ENCODE measurements at places on chromosomes 3 and 15.

- DNase-seq: no peak
Measured at GRCh38 chr3:13544951-13545651, 3.8 kb upstream of the FBLN2 start.

DNA sequence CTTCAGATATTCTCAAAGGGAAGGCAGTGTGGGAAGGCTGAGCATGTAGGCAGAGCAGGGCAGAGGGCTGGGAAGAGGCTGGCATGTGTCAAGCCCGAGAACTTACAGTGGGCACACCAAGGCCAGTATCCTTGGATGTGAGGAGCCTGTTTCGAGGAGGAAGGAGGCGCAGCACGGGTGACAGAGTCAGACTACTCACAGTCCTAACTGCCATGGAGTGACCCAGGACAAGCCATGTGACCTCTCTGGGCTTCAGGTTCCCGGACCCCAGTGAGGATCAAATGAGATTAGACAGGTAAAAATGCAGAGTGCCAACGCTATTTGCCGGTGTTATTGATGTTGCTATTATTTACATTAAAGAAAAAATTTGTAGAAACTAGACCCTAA lies 65.3 kb downstream of the NSMCE3 start:
- DNase-seq: no peak

GRCh38 chr3:138203938-138204337 lies 16.8 kb downstream of the ARMC8 start:
- DNase-seq: no peak

DNA sequence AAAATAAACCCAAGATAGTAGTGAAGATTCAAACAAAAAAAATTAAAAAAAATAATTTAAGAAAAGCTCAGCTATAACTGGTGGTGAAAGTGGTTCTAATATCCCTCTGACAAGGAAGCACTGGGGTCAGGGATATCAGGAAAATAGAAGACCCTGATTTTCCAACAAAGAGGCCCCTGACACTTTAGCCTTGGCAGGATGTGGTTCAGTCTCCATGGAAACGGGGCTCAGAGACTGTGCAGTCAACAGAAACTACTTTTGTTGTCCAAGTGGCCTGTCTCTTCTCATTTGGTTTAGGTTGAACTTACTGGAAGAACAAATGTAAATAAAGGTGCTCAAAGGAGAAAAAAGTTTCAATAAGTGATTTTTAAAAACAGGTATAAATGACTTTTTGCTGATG lies 27.2 kb downstream of the INTS14 start:
- peak; percentile 53 for DNase-seq

- no peak for DNase-seq
Measured at GRCh38 chr15:46543626-46544025, 908.8 kb downstream of the SQOR start.

DNA sequence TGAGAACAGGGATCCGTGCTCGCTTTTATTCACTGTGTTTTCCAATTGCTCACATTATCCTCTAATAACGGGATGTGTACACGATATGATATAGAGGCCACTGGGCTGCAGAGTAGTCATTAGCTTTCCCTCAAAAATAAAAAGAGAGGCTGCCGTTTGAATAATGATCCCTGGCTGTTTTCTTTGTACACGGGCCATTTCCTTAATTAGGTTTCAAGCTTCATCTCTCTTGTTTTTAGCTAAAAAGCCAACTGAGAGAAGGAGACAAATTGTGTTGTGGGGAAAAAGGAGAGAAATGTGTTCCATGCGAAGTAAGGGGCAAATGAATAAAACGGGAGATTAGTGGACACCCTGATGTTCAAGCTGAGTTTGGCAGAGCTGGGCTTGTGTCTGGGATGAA lies 174.2 kb downstream of the CACNA2D3 start:
- no peak for DNase-seq

GRCh38 chr3:43996379-43997301 lies 245.0 kb upstream of the TOPAZ1 start:
- DNase-seq: peak; percentile 21

DNA sequence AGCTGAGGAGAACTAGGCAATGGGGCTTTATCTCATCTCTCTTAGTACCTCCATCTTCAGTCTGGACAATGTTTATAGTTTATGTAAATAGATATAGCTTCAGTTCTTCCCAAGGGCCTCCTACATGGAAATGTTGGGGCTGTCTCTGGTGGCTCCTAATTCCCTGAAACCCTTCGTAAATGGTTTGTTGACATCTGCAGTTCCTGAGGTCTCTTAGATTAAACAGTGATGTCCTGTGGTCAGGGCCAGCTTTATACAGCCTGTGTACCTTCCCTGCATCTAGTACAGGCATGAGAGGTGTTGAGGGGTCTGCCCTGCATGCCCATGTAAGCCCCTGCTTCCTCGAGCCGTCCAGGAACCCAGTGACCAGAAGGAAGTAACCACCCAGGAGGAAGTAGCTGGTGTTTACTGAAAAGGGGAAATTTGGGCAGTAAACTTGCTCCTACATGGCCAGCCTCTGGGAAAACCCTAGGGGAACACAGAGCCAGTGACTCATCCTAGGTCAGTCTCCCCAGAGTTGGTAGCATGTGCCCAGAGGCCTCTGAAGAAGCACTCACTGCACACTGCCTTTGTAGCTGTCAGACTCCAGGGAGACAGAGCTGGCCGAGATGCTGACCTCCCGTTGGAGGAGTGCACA lies 4.7 kb upstream of the TBC1D2B start:
- no peak for DNase-seq

DNA sequence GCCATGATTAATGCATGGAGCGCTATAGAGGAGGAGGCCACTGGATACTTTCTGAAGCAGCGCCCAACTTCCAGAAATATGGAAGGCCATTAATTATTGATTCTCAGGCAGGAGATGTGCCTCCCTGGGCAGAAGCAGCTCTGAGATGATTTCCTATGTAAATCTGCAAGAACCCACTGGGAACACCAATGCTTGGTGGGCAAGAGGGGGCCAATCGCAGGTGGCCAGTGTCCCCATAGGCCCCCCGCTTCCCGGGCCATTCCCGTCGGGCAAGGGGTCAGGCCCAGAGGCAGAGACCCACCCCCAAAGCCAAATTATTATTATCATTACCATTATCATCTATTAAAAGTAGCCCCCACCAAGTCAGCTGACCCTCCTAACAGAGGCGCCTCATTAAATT lies 288.0 kb upstream of the TLE3 start:
- no peak for DNase-seq

DNA sequence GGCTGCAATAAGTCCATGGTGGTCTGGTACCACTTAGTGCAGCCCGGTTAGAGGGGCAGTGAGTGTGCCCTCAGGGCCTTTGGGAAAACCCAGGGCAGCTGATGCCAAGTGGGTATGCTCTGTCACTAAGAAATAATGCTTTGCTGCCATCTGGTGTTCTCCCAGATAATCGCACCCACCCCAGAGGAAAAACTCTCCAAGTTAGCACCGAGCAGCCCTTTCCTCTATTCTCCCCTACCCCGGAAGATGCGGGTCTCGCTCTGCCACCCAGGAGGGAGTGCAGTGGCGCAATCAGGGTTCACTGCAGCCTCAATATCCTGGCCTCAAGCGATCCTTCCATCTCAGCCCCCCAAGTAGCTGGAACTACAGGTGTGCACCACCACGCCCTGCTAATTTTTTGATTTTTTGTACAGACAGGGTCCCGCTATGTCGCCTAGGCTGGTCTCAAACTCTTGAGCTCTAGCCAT lies 21.3 kb upstream of the DAPK2 start:
- DNase-seq: peak; percentile 88

GRCh38 chr3:117941756-117942155 lies 1092.9 kb downstream of the IGSF11 start:
- no peak for DNase-seq

DNA sequence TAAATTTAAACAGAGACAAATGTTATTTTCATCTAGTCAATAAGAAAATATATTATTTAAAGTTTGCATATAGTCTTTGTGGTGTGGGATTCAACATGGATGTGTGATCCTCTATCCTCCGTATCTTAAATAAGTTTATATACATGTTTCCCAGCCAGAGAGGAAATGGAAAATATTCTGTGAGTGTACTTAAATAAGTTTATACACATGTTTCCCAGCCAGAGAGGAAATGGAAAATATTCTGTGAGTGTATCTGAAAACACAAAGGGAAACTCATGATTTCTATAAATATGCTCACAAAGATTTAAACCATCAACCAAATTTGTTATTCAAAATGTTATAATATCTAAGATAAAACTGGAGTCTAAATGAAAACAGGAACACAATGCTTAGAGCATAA lies 110.0 kb upstream of the MELTF start:
- DNase-seq: no peak

- DNase-seq: no peak
Measured at GRCh38 chr3:135756106-135756668, 209.3 kb upstream of the PPP2R3A start.

- no peak for DNase-seq
Measured at GRCh38 chr15:25092661-25093060, 137.9 kb downstream of the SNRPN start.

- peak; percentile 96 for DNase-seq
Measured at GRCh38 chr15:51652084-51652668, 29.1 kb upstream of the SCG3 start.

DNA sequence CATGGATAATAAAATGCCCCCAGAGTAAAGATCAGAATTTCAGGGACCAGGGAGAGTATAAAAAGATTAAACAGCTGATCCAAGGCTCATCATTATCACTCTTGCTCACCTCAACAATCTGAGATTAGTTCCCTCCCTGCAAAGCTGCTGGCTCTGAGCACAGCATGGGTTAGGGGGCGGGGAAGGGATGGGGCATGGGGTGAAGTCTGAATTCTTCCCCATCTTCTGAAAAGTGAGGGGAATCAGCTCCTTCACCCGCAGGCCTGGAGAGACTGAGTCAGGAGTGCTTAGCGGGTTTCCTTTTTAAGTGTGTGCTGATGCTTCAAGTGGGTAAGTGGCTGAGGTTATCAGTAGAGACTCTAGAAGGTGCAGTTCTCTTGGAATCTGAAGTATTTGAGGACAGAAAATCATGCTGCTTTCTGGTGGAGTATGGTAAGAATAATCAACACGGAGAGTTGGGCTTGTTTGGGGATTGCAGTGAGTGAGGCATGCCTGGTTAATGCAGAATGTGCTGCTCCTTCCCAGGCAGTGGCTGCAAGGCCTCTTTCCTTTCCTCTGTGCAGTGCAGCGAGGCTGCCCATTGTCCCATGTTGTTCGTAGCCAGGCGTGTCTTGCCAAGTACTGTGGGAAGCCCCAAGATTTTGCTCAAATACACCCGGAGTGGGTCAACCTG lies 59.2 kb upstream of the TRAK1 start:
- no peak for DNase-seq

DNA sequence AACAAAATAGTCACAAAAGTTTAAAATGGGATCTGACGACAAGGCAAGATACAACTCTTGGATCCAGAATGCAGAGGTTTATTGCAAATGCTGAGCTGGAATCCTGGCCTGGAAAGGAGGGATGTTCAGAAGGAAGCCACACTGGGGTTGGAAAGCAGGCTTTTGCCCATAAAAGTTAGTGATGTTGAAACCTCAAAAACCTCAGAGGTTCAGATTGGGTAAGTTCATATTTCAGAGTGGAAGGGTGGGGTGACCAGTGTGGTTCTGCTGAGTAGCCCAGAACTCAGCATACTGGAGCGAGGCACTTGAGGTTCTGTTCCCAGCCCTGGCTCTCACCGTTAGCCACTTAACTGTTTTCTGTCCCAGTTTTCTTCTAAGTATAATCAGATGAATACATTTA lies 114.0 kb upstream of the OSTN start:
- no peak for DNase-seq

GRCh38 chr15:60639502-60639901 lies 160.6 kb upstream of the ICE2 start:
- no peak for DNase-seq

- no peak for DNase-seq
Measured at GRCh38 chr15:67116742-67117141, 51.3 kb downstream of the SMAD3 start.

DNA sequence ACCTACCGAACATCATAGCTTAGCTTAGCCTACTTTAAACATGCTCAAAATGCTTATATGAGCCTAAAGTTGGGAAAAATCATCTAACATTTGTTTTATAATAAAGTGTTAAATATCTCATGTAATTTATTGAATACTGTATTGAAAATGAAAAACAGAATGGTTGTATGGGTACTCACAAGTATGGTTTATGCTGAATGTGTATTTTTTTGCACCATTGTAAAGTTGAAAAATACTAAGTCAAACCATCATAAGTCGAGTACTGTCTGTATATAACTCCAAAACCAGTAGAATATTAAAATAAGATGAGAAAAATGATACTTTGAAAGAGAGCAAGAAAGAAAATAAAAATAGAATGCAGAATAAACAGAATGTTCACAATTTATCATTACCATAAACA lies 115.7 kb downstream of the ZNF280D start:
- DNase-seq: no peak

DNA sequence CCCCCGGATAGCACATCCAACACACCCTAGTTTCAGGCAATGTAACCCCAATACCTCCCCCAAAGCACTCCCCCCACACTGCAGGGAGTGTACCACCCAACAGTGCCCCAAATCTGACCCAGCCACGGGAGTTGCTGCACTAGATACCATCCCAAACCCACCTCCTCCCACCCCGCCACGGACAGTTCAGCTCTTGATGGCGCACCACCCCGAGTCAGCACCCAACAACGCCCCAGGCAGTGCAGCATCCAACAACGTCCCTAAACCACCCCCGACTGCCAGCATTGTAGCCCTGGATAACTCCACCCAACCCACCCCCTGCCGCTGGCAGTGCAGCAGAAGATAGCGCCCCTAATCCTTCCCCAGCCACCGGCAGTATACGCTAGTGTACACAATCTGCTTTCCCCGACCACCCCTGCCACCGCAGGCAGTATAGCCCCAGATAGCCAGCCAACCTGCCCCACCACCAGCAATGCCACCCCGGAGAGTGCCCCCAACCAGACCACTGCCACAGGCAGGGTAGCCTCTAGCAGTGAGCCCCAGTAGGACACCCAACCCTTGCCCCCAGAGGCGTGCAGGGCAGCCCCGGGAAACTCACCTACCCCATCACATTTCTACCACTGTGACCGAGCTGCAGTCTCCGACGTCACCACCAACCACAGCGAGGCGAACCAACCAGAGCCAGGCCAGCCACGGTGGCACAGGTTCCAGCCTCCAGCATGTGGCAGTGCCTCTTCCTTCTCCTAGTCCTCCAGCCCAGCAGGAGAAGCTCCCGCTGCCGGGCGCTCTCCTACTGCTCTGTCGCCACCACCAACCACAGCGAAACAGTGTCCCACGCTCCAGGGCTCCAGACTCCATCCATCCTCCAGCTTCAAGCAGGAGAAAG lies 178.1 kb downstream of the POTEB3 start:
- DNase-seq: no peak

GRCh38 chr3:123833398-123833785 lies 50.7 kb downstream of the MYLK start:
- DNase-seq: no peak

GRCh38 chr3:55555873-55556618 lies 68.9 kb upstream of the WNT5A start:
- DNase-seq: no peak

GRCh38 chr3:86416334-86416733 lies 574.6 kb downstream of the VGLL3 start:
- DNase-seq: no peak
